ENCODE measurements at places on chromosomes 4 and X. TPM values are rescaled to one million over a fixed set of nuclear protein-coding genes. Genes with fewer than 3 reads are reported as not detected.

DNA sequence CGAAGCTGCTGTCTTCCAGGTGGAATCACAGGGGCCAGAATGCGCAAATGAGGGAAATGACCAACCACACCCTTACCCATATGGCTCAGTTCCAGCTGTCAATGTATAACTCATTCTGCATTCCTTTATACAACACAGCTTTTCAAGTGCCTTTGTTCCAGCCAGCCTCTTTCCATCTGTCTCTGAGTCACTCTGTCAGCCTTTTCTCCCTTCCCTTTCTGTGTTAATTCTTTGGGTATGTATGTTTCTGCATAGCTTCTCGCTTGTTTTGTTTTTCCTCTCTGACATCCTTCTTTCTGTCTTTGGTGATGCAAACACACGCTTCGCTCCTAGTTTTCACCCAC lies 54.5 kb downstream of the RS1 start:
- no peak overlapping the region for H3K27ac ChIP-seq
- no peaks in the 10 kb centered on the region for H3K36me3 ChIP-seq
- DNase-seq: no peak
- H3K4me1 ChIP-seq: no peaks in the 10 kb centered on the region
- H3K4me3 ChIP-seq: no peak overlapping the region
- H3K27me3 ChIP-seq: no peaks in the 10 kb centered on the region

DNA sequence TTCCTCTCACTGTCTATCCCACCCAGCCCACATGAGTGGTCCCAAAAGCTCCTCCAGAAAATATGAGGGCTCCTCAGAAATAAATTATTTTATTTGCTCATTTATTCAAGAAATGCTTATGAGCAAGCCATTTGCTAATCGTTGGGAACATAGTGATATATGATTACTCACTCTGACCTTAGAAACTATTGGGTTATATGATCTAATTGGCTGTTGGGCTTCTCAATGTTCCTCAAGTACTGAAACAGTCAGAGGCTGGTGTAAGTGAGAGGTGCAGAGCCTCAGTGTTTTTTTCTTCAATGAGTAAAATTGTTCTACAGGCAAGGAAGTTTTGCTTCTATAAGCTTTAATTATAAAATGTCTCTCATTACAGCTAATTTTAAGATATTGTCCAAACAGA lies 893.8 kb upstream of the INTU start:
- no peaks in the 10 kb centered on the region for H3K4me1 ChIP-seq
- H3K36me3 ChIP-seq: no peaks in the 10 kb centered on the region
- no peak for DNase-seq
- H3K27ac ChIP-seq: no peak overlapping the region

- H3K36me3 ChIP-seq: peaks cover 31% of the 10 kb centered on the region
- H3K27me3 ChIP-seq: no peaks in the 10 kb centered on the region
- no peaks in the 10 kb centered on the region for H3K4me1 ChIP-seq
- no peak for DNase-seq
These were observed 47.2 kb downstream of the BCOR start for GRCh38 chrX:40050532-40050931.

DNA sequence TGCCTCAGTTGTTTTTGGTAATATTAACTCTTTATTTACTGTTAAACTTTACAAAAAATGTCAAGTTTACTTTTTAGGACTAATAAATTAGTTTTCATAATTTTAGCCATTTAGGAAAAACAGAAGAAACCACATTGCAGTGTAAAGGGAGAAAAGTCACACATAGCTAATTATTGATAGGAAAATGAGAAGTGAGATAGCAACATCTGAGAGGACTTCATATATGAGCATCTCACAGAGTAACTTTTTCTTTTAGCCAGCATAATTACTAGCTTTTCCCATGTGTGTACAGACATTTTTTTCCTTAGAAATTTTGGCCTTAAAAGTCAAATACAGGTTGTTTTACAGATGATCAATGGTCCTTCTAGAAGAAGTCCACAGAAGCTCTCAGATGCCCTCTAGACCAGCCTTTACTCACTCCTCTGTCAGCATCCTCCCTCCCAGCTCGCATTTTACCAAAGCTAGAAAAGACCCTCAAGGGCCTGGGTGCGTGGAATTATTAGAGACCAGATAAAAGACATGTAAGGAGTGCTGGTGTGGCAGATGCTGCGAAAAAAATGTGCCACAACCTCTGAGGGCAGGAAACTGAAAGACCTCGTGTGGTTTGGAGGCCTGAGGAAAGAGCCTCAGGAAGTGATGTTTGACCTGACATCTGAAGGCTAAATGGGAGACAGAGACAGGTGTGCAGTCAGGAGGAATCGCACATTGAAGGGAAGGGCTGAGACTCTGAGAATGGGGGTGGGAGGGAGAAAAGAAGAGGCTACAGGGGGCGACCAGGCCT lies 156.9 kb downstream of the CBR4 start:
- no peak overlapping the region for H3K27ac ChIP-seq
- no peak overlapping the region for H3K4me3 ChIP-seq
- H3K27me3 ChIP-seq: no peaks in the 10 kb centered on the region
- DNase-seq: no peak
- H3K36me3 ChIP-seq: no peaks in the 10 kb centered on the region

- no peaks in the 10 kb centered on the region for H3K36me3 ChIP-seq
- no peaks in the 10 kb centered on the region for H3K4me1 ChIP-seq
- H3K27ac ChIP-seq: no peak overlapping the region
These were observed 75.2 kb downstream of the IL1RAPL2 start for GRCh38 chrX:104641176-104641575.

GRCh38 chrX:119459181-119459580 lies 9.1 kb upstream of the SLC25A5 start:
- no peaks in the 10 kb centered on the region for H3K27me3 ChIP-seq
- no peaks in the 10 kb centered on the region for H3K4me1 ChIP-seq
- H3K27ac ChIP-seq: no peak overlapping the region

- H3K4me1 ChIP-seq: no peaks in the 10 kb centered on the region
- DNase-seq: no peak
- H3K4me3 ChIP-seq: no peak overlapping the region
- H3K27me3 ChIP-seq: no peaks in the 10 kb centered on the region
- no peak overlapping the region for H3K27ac ChIP-seq
- H3K36me3 ChIP-seq: no peaks in the 10 kb centered on the region
These were observed 42.5 kb upstream of the UNC5C start for GRCh38 chr4:95591278-95591677.

- H3K4me1 ChIP-seq: no peaks in the 10 kb centered on the region
- no peak overlapping the region for H3K4me3 ChIP-seq
- peaks cover 4% of the 10 kb centered on the region for H3K36me3 ChIP-seq
These were observed 12.4 kb downstream of the GPAT3 start for GRCh38 chr4:83548151-83548905.

DNA sequence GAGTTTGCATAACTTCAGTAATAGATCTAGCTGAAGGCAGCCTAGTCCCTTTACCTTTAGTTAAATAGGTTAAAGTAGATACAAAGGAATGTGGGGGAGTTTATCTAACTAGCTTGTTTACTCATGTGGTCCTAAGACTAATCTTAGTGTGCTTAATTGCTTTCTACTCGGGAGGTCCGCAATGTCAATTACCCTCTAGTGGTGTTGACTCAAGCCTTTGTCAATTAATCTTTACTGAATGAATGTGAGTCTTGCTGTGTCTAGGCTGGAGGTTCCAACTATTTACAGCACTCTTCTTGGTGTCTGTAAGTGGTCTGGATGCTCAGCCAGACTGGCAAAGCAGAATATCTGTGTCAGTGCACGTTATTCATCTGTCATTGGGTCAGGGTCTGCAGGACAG lies 17.9 kb upstream of the YTHDC1 start:
- H3K27ac ChIP-seq: no peak overlapping the region
- H3K4me1 ChIP-seq: no peaks in the 10 kb centered on the region
- H3K36me3 ChIP-seq: no peaks in the 10 kb centered on the region
- H3K27me3 ChIP-seq: no peaks in the 10 kb centered on the region

DNA sequence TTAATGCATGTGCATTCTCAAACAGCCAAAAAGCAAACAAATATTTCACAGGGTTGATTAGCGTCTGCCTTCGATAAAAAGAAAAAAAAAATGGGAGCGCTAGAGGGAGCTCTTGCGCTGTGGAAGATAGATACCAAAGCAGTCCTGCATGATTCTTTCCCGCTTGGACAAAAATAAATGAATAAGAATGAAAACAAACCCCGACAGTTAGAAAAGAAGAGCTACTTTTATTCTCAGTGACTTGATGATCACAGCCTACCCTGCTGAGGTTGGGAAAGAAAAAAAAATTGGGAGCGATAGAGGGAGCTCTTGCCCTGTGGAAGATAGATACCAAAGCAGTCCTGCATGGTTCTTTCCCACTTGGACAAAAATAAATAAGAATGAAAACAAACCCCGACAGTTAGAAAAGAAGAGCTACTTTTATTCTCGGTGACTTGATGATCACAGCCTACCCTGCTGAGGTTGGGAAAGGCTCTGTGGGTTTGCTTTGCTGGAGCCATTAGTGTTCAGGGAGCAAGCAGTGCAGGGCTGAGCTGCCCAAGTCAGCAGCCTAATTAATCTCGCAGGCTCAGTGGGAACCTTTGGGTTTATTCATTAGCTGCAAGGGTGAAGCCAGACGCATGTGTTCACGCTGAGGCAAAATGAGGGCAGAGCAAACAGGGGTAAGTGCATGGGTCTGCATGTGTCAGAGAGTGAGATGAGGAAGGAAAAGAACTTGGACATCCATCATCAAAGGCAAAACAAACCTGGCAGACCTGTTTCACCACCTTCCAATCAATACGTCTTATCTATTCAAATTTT lies 249.3 kb upstream of the PRKX start:
- no peak overlapping the region for H3K4me3 ChIP-seq
- DNase-seq: peak; percentile 48
- H3K27me3 ChIP-seq: no peaks in the 10 kb centered on the region
- H3K4me1 ChIP-seq: no peaks in the 10 kb centered on the region
- no peaks in the 10 kb centered on the region for H3K36me3 ChIP-seq

- H3K27ac ChIP-seq: no peak overlapping the region
- H3K27me3 ChIP-seq: no peaks in the 10 kb centered on the region
- H3K36me3 ChIP-seq: no peaks in the 10 kb centered on the region
- no peak for DNase-seq
- H3K4me3 ChIP-seq: no peak overlapping the region
- H3K4me1 ChIP-seq: no peaks in the 10 kb centered on the region
These were observed 67.6 kb upstream of the FREM3 start for GRCh38 chr4:143768007-143768591.

GRCh38 chr4:53987761-53988171 lies 76.6 kb downstream of the CHIC2 start:
- no peaks in the 10 kb centered on the region for H3K4me1 ChIP-seq
- no peak overlapping the region for H3K4me3 ChIP-seq
- DNase-seq: no peak
- H3K27me3 ChIP-seq: no peaks in the 10 kb centered on the region

DNA sequence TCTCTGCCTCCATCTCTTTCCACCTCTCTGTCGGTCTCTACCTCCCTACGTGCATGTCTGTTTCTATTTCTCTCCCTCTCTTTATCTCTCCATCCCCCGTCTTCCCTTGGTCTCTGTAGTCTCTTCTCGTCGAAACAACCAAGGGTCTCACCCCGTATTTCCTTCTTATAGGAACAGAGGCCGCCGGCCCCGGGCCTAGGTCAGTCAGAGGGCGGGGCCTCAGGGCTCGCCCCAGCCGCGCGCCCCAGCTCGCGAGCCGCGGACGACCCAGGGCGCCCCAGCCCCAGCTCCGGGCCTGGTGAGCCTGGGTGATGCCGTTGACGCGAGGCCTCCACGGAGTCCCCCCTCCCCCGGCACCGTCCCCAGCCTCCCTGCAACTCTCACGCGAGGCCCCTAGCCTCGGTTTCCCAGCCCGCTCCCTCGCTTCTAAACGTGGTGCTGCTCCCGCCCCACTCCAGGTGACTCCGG lies 6.6 kb downstream of the TIMM17B start:
- H3K36me3 ChIP-seq: no peaks in the 10 kb centered on the region
- peak overlapping the region; percentile 49 for H3K4me3 ChIP-seq
- DNase-seq: no peak
- no peaks in the 10 kb centered on the region for H3K27me3 ChIP-seq
- peak overlapping the region; percentile 28 for H3K27ac ChIP-seq

GRCh38 chrX:97065066-97065465 lies 181.4 kb downstream of the RPA4 start:
- H3K36me3 ChIP-seq: no peaks in the 10 kb centered on the region
- H3K27me3 ChIP-seq: no peaks in the 10 kb centered on the region

GRCh38 chrX:110087485-110088356 lies 84.8 kb downstream of the TMEM164 start:
- H3K4me1 ChIP-seq: no peaks in the 10 kb centered on the region
- H3K4me3 ChIP-seq: no peak overlapping the region
- no peak overlapping the region for H3K27ac ChIP-seq
- H3K36me3 ChIP-seq: no peaks in the 10 kb centered on the region
- no peaks in the 10 kb centered on the region for H3K27me3 ChIP-seq
- DNase-seq: no peak

- no peak overlapping the region for H3K4me3 ChIP-seq
- H3K36me3 ChIP-seq: no peaks in the 10 kb centered on the region
- H3K4me1 ChIP-seq: no peaks in the 10 kb centered on the region
- no peak for DNase-seq
These were observed 489.3 kb upstream of the DIPK2B start for GRCh38 chrX:45689971-45690370.

- no peak overlapping the region for H3K27ac ChIP-seq
- H3K4me1 ChIP-seq: no peaks in the 10 kb centered on the region
- no peaks in the 10 kb centered on the region for H3K27me3 ChIP-seq
- no peaks in the 10 kb centered on the region for H3K36me3 ChIP-seq
These were observed 542.2 kb upstream of the NDST4 start for GRCh38 chr4:115655626-115656025.

DNA sequence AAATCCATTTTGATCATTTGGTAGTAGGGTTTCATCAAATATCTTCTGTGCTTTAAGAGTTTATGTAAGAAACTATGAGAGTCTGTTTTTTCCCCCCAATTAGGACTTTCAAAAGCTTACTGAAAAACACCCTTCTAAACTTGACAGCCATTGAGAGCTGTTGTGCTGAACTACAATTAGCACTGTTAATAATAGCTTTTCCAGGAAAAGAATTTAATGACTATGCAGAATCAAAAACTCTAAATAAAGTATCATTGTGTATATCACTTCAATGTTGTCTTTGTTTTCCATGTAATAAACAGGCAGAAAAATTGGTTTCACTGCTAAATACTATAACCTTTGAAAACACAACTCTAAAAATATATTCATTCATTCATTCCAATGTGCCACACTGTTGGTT lies 121.4 kb upstream of the PDE5A start:
- H3K4me1 ChIP-seq: no peaks in the 10 kb centered on the region
- H3K27ac ChIP-seq: no peak overlapping the region
- no peak for DNase-seq
- H3K27me3 ChIP-seq: no peaks in the 10 kb centered on the region
- H3K4me3 ChIP-seq: no peak overlapping the region

Gene FAT1
- 62.2 TPM for polyA plus RNA-seq

Gene RAI2
- 18.3 TPM for polyA plus RNA-seq

Gene PHKA1
- polyA plus RNA-seq: 2.6 TPM

Gene CCDC160
- polyA plus RNA-seq: 7.0 TPM

Gene XKRX
- not detected for polyA plus RNA-seq

Gene DMRTC1B
- polyA plus RNA-seq: 3.9 TPM

Gene MAGEB2
- not detected for polyA plus RNA-seq
